ENCODE measurements at places on chromosomes 3 and 15.
A peak's percentile ranks its signal among the peaks of the same experiment; 100 is the strongest.

- no peak for DNase-seq
These were observed 19.7 kb downstream of the BLOC1S6 start for GRCh38 chr15:45606841-45607240.

- DNase-seq = no peak
These were observed 185.2 kb downstream of the KLF13 start for GRCh38 chr15:31511707-31512310.

DNA sequence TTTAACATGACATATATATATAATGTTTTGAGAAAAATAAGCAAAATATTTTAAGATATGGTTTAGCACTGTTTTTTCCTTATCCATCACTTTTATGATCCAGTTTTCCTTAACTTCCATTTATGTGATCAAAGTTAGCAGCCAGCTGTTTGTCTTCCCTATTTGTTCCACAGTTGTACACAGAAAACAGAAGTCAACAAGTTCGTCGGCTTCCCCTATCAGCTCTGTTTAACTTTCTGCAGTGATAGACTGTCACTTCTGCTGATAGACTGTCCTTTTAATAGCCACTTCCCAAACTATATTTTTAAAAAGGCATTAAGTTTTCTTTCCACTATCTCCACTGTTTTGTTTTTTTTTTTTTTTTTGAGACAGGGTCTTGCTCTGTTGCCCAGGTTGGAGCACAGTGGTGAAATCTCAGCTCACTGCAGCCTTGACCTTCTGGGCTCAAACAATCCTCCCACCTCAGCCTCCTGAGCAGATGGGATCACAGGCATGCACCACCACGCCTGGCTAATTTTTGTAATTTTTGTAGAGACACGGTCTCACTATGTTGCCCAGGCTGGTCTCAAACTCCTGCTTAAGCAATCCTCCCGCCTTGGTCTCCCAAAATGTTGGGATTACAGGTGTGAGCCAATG is 7.2 kb downstream of the FSD2 start:
- no peak for DNase-seq

- DNase-seq = no peak
These were observed 165.5 kb downstream of the NECTIN3 start for GRCh38 chr3:111236836-111237713.

DNA sequence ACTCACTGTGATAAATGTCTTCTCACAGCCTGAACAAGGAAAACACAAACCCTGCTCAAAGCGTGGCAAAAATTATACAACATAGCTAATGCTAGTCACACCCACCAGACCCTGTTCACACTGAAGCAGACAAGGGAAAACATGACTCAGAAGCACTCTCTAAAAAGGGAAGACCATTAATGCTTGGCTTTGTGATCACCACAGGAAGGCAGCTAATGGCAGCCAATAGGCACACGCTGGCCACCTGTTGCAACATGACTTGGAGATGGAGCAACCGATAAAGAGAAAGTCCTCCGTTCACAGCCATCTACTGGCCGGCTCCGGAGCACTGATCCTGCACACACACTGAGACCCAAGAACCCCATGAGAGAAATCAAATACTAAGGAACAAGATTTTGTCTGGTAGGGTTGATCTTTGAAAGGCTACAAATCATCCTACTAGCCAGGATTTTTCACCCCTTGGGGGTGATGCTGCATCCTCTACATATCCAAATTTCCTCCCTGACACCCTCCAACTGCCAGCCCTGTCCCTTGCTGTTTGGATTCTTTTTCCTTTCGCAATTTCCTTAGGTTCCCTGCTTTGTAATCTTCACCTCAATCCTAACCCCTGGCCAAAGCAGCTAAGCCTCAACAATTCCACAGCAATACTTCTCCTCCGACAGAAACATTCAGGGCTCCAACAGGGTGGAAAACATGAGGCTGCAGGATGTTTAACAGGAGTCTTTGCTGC is 3.2 kb downstream of the ZXDC start:
- peak; percentile 93 for DNase-seq

DNA sequence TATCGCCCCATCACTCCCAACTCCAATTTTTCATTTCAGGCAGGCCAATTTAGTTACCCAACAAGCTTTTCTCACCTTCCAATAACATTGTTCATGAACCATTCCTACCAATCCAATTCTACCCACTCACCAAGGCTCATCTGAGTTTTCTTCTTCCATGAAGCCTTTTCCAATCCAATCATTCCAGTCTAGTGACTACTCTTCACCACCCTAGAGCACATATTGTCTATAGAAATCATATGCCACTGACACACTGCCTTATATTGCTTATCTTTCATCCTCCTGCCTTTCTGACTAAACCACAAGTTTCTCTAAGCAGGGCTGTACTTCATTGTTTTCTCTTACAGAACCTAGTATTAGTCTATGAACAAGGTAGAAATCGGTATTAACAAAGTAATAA is 11.4 kb downstream of the CCDC14 start:
- no peak for DNase-seq

DNA sequence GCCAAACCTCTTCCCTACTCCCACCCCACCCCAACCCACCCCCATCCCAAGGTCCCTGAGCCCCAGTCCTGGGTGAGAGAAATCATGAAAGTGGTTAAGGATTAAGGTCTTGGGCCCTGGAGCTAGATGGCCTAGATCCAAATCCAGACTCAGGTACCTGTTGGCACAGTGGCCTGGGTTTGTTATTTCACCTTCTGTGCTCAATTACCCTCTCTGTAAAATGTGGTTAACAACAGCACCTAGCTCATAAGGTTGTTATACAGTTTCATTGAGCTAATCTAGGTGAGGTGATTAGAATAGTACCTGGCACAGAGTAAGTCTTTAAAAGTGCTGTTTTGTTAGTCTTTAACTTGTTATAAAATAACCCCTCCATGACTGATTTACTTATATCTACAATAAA is 6.4 kb upstream of the SNUPN start:
- no peak for DNase-seq

- DNase-seq = no peak
These were observed 172.4 kb downstream of the KLHL25 start for GRCh38 chr15:85622221-85622831.

DNA sequence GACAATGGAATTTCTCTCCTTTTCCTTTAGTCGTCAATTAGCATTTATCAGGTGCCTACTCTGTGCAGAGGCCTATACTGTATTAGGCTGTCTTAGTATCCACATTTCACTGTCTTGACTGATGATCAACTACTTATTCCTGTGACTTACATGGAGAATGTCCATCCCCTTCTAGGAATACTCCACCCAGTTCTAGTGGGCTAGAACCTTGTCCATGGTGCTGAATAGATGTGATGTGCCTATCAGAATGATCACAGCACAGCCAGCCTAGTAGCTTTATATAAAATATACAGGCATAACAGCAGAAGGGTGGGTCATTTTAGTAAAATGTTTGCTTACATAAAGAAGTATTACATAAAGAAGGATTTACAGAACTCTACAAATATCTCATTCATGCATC is 621.4 kb downstream of the PDCD6IP start:
- peak; percentile 39 for DNase-seq

DNA sequence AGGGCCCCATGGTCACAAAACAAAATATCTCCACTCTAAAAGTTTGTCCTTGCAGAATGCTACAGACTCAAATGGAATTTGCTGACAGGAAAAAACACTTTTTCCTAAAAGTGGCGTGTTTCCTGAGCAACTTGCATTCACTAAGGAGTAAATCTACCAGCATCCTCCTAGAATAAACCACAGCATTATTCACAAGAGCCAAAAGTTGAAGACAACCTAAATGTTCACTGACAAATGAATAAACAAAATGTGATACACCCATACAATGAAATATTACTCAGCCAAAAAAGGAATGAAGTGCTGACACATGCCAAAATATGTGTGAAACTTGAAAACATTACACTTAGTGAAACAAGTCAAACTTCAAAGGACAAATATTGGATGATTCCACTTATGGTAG is 28.9 kb downstream of the ITGB5 start:
- no peak for DNase-seq

GRCh38 chr3:43075904-43076661 is 29.8 kb downstream of the POMGNT2 start:
- DNase-seq = no peak
